ENCODE measurements at places on chromosomes 3 and 15.

GRCh38 chr15:91192690-91193377 is 92.8 kb downstream of the SV2B start:
- DNase-seq, result no peak

- no peak for DNase-seq
These were observed 338.0 kb downstream of the SHQ1 start for GRCh38 chr3:72510247-72510646.

- DNase-seq, result peak; percentile 25
These were observed 152.6 kb downstream of the GREM1 start for GRCh38 chr15:32870240-32871033.

DNA sequence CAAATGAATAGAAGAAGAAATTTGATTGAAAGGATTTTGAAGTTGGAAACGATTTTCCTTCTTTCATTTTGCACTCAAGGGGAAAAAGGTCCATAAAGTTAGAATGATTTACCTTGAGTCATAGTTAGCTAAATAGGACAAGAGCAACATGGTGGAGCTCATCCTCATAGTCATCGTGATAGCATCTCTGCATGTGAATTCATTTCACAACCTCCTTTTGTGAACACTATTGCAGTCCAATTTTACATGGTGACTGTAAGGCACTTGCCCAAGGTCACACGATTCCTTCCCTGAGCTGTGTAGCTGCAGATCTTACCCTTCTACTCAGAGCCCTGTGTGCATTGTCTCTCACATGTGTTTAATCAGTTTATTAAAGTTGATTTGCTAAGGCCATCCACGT is 359.8 kb upstream of the C2CD4B start:
- DNase-seq, result no peak

GRCh38 chr15:35693286-35693685 is 147.3 kb upstream of the DPH6 start:
- DNase-seq, result no peak

- DNase-seq, result no peak
These were observed 69.3 kb downstream of the CLSTN2 start for GRCh38 chr3:140004271-140004670.

GRCh38 chr3:27728195-27729087 is 6.3 kb upstream of the EOMES start:
- DNase-seq, result peak; percentile 42

DNA sequence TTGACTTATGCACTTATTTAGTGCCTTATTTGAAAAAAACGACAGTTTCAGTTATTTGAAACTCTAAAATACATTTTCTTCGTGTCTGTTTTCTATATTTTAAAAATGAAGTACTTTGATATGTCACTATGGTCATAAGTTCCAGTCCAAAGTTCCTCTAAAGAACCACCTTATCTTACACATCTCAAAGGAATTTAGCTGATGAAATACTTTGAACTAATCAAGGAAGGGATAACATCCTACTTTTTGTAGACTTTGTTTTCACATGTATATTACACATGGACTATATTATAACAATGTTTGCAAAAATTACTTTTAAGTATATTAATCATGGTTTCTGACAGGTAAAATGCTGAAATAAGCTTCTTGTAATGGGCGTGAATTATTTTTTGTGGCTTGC is 265.8 kb upstream of the ZNF717 start:
- DNase-seq, result no peak

- DNase-seq, result no peak
These were observed 110.7 kb upstream of the CNTN4 start for GRCh38 chr3:1987980-1988379.

DNA sequence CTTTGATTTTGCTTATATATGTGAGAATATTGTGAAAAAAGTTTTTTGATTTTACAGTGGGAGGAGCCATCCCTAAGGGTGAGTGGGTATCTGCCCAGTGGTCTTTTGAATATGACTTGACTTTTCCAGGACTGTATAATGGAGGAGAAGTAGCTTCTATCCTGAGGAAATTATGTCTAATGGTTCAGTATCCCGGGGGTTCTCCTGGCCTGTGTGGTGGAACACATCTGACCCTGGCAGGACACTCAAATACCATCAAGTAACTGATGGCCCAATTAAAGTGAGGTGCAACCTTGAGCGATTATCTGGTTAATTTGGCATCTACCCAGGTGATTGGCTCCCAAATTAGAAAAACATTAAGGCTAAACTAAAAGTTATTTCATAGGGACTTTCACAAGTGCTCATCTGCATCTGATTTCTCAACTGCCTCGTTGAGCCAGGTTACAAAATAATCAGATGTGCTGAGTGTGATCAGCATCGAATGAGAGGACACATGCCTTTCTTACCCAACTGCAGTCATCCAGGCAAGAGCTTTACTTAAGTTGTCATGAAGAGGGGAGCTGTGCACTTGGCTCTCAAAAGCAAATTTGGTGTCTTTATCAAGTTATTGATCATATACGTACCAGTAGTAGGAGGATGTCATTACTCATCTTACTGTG is 201.4 kb downstream of the IL5RA start:
- DNase-seq, result no peak

DNA sequence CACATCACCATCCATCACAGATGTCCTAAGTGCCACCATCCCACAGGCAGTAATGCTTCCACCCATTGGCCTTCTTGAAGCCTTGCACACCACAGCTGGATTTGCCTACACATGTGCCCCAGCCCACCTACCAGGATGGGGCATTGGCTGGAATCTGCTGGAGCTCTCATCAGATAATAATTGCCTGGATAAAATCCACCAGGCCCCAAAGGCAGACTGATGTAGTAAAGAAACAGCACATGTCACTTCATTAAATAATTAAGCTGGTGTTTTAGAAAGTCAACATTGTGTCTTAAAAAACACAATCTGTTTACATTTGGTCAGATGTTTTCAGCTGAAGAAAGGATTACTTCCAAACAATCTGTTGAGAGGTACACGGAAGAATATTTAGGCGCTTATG is 229.5 kb downstream of the ATP8B4 start:
- no peak for DNase-seq

DNA sequence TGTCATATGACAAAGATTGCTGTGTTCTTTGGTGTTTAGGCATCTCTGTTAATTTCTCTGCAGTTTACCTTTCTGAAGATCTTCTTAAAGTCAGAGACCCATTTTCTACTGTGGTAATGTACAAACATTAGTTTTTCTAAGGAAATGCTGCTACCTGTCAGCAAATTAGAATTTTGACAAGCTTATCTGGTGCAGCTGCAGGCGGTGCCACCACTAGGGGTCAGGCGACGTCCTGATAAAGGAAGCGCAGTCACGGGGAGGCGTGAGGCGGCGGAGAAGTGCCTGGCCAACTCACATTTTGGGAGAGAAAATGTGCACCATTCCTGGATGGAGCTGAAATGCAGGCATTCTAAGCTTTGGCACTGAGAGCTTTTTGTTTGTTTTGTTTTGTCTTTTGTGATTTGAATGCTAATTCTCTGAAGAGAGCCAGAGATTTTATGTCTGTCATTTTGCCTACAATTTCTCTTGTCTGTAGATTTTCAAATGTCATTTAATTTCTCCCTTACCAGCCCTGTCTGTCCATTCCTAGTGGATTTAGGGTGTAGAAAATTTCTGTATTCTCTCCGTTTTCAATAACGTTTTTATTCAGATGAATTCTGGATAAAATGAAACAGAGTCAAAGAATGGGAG is 24.9 kb upstream of the SIAH2 start:
- peak; percentile 63 for DNase-seq

GRCh38 chr3:20739814-20740213 is 553.8 kb upstream of the SGO1 start:
- no peak for DNase-seq

GRCh38 chr3:27342267-27342666 is 26.9 kb downstream of the NEK10 start:
- no peak for DNase-seq

GRCh38 chr15:79122991-79123390 is 32.4 kb upstream of the RASGRF1 start:
- no peak for DNase-seq

- no peak for DNase-seq
These were observed 125.4 kb upstream of the PLCL2 start for GRCh38 chr3:16759227-16759903.

- no peak for DNase-seq
These were observed 508.7 kb downstream of the SOX2 start for GRCh38 chr3:182220471-182220870.

DNA sequence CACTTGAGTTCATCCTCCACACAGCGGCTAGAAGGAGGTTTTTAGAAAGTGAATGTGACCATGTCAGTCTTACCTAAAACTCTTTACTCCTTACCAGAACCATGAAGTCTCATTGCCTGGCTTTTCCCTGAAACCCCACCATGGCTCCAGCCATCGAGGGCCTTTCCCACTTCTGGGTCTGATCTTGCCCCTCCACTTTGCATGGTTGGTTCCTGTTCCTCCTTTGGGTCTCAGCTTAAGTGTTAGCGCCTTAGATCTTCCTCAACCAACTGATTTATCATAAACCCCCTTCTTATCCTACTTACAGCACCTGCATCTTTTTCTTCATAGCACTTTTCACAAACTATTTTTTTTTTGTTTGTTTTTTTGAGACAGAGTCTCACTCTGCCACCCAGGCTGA is 45.9 kb upstream of the ULK4 start:
- no peak for DNase-seq

DNA sequence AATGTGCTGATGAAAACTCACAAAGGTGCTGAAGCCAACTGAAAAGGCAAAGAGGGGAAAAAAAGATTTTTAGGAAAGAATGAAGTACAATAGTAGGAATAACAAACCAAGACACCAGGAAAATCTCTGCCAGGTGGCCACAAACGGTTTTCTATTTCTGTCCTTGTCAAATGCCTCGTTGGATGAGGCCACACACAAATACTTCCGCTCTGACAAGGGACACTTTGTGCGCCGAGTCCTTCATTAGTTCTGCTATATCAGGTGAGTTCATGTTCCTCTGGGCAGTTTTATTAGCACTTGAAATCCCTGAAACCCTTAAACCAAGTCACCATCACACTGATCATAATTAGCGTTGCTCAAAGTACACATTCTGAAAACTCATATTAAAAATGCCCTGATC is 373.1 kb downstream of the VPS13C start:
- DNase-seq, result no peak

DNA sequence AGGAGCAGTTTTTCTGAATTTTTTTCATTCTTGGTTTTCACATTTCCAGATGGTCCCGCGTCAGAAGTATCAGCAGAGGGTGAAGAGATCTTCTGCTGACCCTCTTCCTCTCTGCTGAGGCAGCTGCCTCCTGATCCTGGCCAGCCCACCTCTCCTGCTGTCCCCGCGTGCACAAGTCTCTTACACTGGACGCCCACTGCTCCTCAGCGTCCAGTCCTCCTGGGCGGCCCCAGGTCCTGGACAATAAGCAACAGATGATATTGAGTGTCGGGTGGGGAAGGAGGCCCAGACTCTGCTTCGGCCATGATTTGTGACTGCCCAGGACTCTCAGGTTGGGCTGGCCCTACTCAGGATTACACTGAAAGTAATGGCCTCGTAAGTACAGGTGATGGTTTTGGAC is 50.1 kb downstream of the KLHL25 start:
- no peak for DNase-seq

- DNase-seq, result no peak
These were observed 260.3 kb downstream of the ERC2 start for GRCh38 chr3:56207922-56208321.

GRCh38 chr3:22734756-22735155 is 468.4 kb upstream of the UBE2E2 start:
- no peak for DNase-seq

DNA sequence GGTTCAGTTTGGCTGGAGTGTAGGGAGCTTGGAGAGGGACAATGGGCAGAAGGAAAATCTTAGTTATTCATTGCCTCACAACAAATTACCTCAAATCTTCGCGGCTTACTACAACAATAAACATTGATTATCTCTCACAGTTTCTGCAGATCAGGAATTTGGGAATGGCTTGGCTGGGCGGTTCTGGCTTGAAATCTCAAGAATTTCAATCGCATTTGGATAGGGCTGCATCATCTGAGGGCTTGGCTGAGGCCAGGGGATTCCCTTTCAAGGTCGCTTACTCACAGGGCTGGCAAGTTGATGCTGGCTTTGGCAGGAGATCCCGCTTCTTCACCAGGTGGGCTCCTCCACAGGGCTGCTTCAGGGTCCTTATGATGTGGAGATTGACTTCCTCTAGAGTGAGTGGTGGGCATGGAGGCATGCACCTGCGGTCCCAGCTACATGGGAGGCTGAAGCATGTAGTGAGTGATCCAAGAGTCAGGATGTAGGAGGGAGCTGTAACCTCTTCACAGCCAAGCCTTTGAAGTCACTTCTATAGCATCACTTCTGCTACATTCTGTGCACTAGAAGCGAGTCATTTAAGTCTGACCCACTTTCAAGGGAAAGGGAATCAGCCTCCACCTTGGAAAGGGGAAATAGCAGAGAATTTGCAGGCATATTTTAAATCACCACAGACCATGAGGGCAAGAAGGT is 63.1 kb downstream of the CDC25A start:
- no peak for DNase-seq

DNA sequence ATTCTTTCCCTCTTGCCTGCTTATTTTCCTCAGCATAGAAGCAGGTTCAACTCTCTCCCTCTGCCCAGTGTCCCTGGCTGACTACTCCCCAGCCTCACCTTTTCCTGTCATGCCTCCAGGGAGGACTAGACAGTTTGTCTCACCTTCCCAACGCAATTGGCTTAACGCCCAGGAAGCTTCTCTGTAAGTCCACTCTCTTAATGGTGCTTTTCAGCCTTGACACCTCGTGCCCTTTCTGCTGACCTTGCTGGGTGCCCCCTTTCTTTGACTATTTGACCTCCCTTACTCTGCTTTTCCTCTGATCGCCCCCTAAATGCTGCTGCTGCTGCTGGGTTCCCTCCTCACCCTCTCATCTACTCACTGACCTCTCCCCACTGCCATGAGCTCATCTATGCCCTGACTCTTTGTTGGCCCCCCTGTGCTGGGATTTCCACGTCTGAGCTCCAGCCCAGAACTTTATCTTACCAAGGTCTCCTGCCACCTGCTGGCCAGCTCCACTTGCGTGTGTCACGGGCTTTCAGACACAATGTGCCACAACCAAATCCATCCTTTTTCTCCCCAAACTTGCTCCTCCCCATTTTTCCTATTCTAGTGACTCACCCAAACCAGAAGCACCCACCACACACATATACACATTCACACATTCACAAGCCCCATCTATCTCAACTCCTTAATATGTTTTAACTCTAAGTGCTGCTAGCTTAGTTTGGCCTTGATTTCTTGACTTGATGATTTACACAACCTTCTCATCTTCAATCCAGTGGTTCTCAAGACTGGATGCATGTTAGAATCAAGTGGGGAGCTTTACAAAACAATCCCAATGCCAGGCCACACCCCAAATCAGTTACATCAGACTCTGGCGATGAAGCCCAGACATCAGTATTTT is 16.6 kb downstream of the EPB42 start:
- DNase-seq, result peak; percentile 63

DNA sequence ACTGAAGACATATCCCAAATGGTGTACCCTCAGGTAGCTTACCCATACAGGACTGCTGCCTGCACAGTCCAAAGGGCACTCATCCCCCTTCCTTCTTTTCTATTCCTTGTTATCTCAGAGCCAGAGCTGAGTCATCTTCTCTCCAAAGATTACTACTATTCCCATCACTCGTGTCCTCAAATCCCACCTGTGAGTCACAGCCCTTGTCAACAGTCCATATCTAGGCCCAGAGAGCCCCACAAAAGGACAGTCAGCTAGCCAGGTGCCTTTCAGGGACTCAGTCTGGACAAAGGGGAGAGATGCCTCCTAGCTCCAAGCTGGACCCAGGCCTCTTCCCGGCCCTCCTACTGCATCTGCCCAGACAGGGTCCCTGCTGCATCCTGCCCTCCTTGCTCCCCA is 11.0 kb downstream of the PARP16 start:
- peak; percentile 42 for DNase-seq

GRCh38 chr3:55246033-55246432 is 241.1 kb downstream of the WNT5A start:
- no peak for DNase-seq
